ENCODE measurements at places on chromosomes 2 and 18.

DNA sequence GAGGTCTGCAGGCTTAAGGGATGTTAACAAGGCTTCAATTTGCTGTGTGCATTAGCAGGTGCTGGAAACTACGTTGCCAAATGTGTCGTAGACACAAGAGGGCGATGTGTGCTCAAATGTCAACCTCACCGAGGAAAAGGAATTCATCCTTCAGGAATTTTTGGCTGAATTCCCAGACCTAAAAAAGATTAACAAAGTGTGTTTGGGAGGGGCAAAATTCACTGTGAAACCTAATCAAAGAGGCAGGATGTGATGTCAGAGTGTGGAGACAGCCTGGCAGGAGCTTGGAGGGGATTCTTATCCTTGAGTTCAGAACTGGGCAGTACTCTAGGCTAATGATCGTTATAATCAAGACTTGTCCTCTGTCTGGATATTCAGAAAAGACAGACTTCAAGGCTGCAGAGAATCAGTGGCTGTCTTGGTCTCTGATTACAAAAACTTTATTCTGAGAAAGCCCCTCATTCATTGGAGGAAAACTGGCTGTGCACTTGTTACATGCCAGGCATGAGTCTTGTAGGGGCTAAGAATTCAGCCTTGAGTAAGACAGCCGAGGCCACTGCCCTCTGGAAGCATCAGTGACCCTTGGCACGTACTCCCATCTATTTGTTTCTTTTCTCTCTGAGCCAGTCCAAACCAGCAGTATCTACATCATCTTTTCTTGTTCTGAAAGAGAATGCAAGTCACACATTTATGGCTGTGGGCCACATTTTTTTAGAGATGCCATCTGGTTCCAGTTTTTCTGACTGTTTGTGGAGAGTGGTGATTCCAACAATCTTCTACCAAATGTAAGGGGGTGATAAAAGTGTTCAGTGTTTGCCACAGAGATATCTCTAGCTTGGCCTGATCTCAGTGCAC is 18.7 kb upstream of the SCYGR1 start:
- DNase-seq, result no peak

GRCh38 chr18:54163453-54163852 is 61.0 kb downstream of the MBD2 start:
- no peak for DNase-seq

DNA sequence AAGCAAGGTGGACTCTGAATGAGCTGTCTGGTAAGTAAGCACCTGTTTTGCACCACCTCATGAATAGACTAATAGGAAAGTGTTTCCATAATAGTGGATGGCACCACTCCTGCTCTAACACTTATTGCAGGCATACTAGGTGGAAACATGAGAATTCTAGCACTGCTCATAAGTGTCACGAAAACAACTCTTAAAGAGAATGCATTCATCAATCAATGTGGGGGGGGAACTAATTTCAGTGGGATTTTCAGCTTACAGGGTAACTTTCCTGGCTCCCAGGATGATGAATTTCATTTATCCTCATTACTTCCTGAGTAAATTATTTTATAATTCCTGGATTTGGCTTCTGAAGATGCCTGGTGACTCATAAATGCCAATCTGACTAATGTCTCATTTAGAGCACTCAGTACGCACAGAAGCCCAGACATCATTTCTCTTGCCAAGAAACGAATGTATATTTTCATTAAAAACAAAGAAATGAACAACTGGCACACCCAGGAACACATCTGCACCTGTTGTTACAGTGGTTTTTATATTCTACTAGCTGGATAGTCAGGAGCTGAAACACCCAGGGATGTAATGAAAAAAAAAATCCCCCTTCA is 129.6 kb downstream of the PID1 start:
- no peak for DNase-seq

DNA sequence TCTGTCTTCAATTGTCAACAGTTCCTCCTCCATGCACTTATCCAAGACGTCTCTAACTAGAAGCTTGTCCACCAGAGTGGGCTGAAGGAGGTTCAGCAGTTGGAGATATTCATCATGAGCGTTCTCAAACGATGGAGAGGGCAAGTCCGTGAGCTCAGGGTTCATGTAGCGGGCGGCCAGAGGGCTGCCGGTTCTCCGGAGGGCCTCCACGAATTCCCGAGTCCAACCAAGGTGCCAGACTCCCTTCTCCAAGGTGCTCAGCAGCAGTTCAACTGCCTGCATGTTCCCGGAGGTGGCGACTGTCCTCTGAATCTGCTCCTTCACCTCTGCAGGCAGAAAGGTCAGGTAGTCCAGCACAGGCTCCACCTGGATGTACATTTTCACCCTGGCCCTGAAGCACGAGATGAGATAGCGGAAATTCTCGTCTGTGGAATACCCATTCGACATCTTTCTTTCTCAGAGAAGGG is 590 bp downstream of the IFIH1 start:
- no peak for DNase-seq

GRCh38 chr2:241237949-241238371 is 49.5 kb downstream of the ANO7 start:
- DNase-seq, result no peak
